Natural killer cell (primary cell): ENCODE measurements at places on chromosomes 7 and 10. TPM values are rescaled to one million over a fixed set of nuclear protein-coding genes. Genes with fewer than 3 reads are reported as not detected.

DNA sequence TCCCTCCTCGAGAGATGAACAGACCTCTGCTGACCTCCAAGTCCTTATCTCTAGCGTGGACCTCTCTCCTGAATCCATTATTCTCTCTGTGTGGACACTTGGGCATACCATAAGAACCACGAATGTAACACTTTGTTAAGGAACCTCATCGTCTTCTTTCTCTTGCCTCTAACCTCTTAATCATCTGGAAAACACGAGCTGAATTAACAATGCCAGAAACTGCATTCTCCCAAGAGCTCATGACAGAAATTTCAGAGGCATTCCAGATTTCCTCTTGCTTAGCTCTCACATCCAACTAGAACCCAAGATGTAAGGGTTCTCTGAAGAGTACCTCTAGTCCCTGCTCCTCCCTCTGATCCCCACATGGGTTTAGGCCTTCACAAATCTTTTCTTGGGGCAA lies 101.5 kb downstream of the TRIL start:
- H3K27ac ChIP-seq = no peak overlapping the region
- H3K4me3 ChIP-seq = no peak overlapping the region
- H3K36me3 ChIP-seq = no peaks in the 10 kb centered on the region
- H3K4me1 ChIP-seq = peaks cover 6% of the 10 kb centered on the region
- peaks cover 30% of the 10 kb centered on the region for H3K27me3 ChIP-seq
- DNase-seq = no peak

GRCh38 chr7:100884736-100885439 lies 4.6 kb downstream of the UFSP1 start:
- no peak overlapping the region for H3K4me3 ChIP-seq
- peaks cover 34% of the 10 kb centered on the region for H3K4me1 ChIP-seq
- H3K27ac ChIP-seq = peak overlapping the region; percentile 34

- no peak overlapping the region for H3K4me3 ChIP-seq
- no peaks in the 10 kb centered on the region for H3K27me3 ChIP-seq
- no peaks in the 10 kb centered on the region for H3K4me1 ChIP-seq
- DNase-seq = no peak
Observed at GRCh38 chr7:108079276-108079647, 50.9 kb downstream of the LAMB4 start.

DNA sequence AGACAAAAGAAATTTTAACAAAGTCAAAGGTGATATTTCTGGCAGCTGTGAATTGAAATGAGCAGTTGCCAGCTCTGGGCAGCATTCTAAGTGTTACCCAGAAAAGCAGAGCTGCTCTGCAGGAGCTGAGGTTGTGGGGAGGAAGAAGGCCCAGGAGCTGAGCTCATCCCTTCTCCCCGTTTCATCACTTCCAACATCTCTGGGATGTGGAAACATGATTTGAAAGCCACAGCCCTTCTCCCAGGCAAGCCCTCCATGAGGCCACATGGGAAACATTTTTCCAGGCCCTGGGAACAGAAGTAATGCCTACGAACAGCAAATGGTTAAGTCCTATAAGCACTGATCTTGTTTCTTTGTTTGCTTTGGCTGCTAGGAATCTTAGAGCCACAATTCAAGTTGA lies 10.9 kb upstream of the DMBT1 start:
- DNase-seq = no peak
- H3K4me3 ChIP-seq = no peak overlapping the region
- H3K27me3 ChIP-seq = no peaks in the 10 kb centered on the region
- H3K27ac ChIP-seq = no peak overlapping the region
- H3K36me3 ChIP-seq = no peaks in the 10 kb centered on the region
- peaks cover 11% of the 10 kb centered on the region for H3K4me1 ChIP-seq

DNA sequence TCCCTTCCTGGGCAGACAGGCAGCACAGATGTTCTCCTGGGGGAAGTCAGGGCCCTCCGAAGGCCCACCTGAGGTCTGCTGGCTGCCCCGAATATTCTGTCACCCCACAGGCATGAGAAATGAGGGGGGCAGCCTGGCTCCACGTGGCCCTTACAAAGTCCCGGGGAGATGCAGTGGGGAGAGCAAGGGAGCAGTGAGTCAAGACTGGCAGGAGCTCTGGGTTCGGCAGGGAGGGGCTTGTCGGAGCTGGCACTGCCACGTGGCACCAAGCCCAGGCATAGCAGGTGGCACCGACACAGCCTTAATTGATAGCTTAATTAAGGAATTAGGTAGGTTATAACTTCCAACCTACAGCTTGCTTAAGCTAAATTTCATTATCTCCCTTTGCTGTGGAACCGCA lies 163.9 kb downstream of the USP6NL start:
- no peaks in the 10 kb centered on the region for H3K36me3 ChIP-seq
- no peaks in the 10 kb centered on the region for H3K27me3 ChIP-seq
- no peaks in the 10 kb centered on the region for H3K4me1 ChIP-seq
- no peak overlapping the region for H3K27ac ChIP-seq
- DNase-seq = no peak
- no peak overlapping the region for H3K4me3 ChIP-seq

GRCh38 chr10:7984896-7985295 lies 69.6 kb upstream of the GATA3 start:
- no peaks in the 10 kb centered on the region for H3K27me3 ChIP-seq
- H3K27ac ChIP-seq = no peak overlapping the region
- DNase-seq = no peak
- no peaks in the 10 kb centered on the region for H3K4me1 ChIP-seq
- H3K4me3 ChIP-seq = no peak overlapping the region

- peak overlapping the region; percentile 50 for H3K4me3 ChIP-seq
- peak; percentile 90 for DNase-seq
- no peaks in the 10 kb centered on the region for H3K36me3 ChIP-seq
- H3K27ac ChIP-seq = peak overlapping the region; percentile 58
- peaks cover 27% of the 10 kb centered on the region for H3K4me1 ChIP-seq
Observed at GRCh38 chr7:141701489-141702046, 398 bp downstream of the DENND11 start.

GRCh38 chr10:89279421-89279869 lies 22.4 kb upstream of the IFIT2 start:
- no peak overlapping the region for H3K4me3 ChIP-seq
- no peaks in the 10 kb centered on the region for H3K4me1 ChIP-seq
- H3K27ac ChIP-seq = no peak overlapping the region
- DNase-seq = no peak

DNA sequence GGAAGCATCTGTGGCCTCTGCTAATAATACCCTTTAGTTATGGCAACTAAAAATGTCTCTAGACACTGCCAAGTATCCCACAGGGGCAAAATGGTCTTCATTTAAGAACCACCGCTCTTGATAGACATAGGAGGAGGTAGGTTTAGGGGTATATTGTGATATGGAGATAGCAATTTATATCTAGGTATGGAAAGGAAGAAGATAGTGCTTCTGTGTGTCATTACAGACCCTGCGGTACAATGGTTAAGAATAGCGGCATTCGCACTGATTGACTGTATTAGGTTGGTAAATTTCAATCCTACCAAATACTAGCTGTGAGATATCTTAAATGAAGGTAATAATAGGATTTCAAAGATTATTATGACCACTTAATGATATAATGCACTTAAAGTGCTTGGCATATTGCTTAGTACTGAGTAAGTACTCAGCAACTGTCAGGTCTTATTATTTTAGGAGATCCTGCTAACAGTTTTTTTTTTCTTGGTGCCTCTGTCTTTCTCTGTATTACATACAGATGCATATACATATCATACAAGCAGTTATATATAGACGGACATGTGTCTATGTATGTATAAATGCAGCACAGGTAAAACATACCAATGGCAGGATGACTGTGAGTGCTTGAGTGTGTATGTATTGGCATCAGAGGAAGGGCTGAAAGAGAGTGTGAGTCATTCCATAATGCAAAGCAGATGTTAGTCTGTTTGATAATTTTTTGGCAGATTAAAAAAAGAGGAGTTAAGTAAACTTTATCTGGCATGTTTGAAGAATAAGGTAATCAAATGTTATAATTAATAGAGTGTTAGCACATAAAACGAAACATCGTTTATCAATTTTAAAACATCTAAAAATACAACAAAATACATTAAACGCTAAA lies 50.0 kb upstream of the ITGB8 start:
- no peaks in the 10 kb centered on the region for H3K27me3 ChIP-seq
- H3K4me1 ChIP-seq = no peaks in the 10 kb centered on the region
- no peak for DNase-seq
- H3K4me3 ChIP-seq = no peak overlapping the region
- H3K36me3 ChIP-seq = no peaks in the 10 kb centered on the region

DNA sequence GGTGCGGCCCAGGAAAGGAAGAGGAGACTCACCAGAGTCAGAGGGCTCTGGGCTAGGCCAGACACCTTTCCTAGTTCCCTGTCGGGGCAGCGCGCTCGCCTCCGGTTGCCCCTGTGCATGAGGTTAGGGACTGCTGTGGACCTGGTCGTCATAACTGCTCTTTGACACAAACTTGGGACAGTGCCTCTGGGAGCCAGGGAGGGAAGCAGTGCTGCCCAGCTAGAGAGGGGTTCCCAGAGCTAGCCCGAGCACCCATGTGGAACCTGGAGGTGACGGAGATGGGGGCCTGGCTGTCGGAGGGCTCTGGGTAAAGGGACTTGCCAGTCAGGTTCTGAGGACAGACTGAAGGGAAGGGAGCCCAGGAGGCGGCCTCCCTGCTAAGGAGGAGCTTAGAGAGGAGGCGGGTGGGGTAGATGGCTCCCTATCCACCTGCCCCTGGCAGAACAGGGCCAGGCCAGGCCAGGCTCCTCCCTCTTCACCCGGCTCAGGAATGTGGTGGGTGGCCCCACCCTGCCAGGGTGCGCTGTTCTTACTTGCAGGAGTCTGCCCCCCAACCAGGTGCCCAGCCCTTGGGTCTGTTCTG lies 29.7 kb downstream of the AGAP3 start:
- no peak for DNase-seq
- H3K27ac ChIP-seq = no peak overlapping the region
- H3K4me1 ChIP-seq = peaks cover 7% of the 10 kb centered on the region
- H3K4me3 ChIP-seq = no peak overlapping the region
- peaks cover 2% of the 10 kb centered on the region for H3K27me3 ChIP-seq
- H3K36me3 ChIP-seq = peaks cover 10% of the 10 kb centered on the region

GRCh38 chr10:118457824-118458428 lies 115.8 kb upstream of the FAM204A start:
- no peak overlapping the region for H3K27ac ChIP-seq
- H3K27me3 ChIP-seq = peaks cover 6% of the 10 kb centered on the region
- H3K4me3 ChIP-seq = no peak overlapping the region
- H3K36me3 ChIP-seq = no peaks in the 10 kb centered on the region
- no peak for DNase-seq

GRCh38 chr10:125521721-125522680 lies 161.0 kb downstream of the TEX36 start:
- no peak overlapping the region for H3K4me3 ChIP-seq
- no peaks in the 10 kb centered on the region for H3K4me1 ChIP-seq
- H3K36me3 ChIP-seq = no peaks in the 10 kb centered on the region
- H3K27ac ChIP-seq = no peak overlapping the region
- H3K27me3 ChIP-seq = peaks cover 2% of the 10 kb centered on the region

DNA sequence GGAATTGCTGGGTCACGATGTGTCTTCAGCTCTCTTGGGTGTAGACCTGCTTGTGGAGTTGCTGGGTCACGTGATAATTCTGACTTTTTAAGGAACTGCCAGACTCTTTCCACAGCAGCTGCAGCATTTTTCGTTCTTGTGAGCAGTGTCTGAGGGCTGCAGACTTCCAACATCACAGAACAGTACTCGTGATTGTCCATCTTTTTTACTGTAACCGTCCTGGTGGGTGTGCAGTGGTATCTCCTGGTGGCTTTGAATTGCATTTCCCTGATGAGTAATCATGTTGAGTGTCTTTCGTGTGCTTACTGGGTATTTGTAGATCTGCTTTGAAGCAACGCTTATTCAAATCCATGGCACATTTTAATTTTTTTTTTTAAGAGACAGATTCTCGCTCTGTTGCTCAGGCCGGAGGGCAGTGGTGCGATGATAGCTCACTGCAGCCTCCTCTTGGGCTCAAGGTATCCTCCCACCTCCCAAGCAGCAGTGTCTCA lies 22.7 kb downstream of the INPP5A start:
- H3K4me1 ChIP-seq = peaks cover 25% of the 10 kb centered on the region
- H3K27ac ChIP-seq = no peak overlapping the region
- no peaks in the 10 kb centered on the region for H3K36me3 ChIP-seq
- DNase-seq = no peak

DNA sequence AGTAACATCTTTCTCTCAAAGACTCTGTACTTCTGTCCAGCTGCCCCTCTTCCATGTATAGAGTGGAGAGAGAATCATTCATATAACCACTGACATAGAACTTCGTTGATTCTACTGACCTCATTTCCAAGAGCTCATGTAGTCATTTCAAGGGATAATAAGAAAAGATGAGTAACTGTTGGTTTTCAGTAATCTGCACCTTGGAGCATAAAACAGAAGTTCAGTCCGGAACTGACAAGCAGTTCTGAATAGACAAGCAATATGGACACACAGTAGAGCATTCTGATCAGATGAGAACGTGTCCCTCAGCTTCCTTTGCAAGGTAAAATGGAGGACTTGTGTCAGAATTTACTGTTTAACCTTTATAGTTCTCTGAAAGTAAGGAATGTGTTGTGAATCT lies 847.1 kb downstream of the REEP3 start:
- no peaks in the 10 kb centered on the region for H3K36me3 ChIP-seq
- H3K4me1 ChIP-seq = no peaks in the 10 kb centered on the region
- no peaks in the 10 kb centered on the region for H3K27me3 ChIP-seq
- DNase-seq = no peak
- no peak overlapping the region for H3K4me3 ChIP-seq
- no peak overlapping the region for H3K27ac ChIP-seq

GRCh38 chr7:44977304-44977958 lies 1.4 kb downstream of the MYO1G start:
- peaks cover 84% of the 10 kb centered on the region for H3K4me1 ChIP-seq
- H3K27me3 ChIP-seq = no peaks in the 10 kb centered on the region
- peak overlapping the region; percentile 93 for H3K4me3 ChIP-seq
- peak overlapping the region; percentile 96 for H3K27ac ChIP-seq

DNA sequence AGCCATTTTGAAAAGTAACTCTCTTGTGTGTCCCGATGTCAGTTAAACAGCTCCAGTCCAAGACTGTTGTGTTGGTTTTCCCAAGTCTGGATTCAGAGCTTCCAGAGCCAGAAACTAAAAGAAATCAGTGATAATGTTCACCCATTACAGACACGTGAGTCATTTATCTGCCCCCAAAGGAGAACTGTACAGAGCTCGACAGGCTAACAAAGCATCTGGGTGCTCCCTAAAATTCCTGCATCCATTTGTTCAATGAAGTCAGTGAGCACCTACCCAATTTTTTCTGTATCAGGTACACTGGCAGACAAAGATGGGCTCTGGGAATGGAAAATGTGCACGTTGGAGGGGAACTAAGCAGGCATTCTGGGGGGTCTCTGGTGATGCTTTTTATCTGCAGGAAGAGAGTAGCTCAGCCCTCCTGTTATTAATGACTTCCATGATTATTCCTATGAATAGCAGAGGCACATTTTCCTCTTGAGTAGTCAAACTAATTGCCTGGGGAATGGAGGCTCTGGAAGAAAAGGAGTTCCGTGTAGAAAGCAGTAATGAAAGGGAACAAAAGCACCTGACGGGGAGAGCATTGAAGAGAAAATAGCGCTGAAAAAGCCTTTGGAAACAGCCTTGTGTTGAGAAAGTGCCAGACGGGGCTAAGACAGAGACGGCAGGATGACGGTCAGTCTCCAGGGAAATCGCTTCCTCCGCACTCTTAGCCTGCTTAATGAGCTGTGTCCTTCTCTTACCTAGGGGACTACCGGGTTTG lies 75.3 kb downstream of the GAD2 start:
- H3K36me3 ChIP-seq = no peaks in the 10 kb centered on the region
- H3K27ac ChIP-seq = no peak overlapping the region
- no peak overlapping the region for H3K4me3 ChIP-seq

Gene CH25H
- not detected for total RNA-seq

Gene HTR5A
- total RNA-seq = not detected

Gene CEP55
- 0.50 TPM for total RNA-seq

Gene OR2A7
- total RNA-seq = 1.4 TPM

Gene LRRC18
- total RNA-seq = not detected
